ENCODE measurements at places on chromosomes 1 and 21.
A peak's percentile ranks its signal among the peaks of the same experiment; 100 is the strongest.

DNA sequence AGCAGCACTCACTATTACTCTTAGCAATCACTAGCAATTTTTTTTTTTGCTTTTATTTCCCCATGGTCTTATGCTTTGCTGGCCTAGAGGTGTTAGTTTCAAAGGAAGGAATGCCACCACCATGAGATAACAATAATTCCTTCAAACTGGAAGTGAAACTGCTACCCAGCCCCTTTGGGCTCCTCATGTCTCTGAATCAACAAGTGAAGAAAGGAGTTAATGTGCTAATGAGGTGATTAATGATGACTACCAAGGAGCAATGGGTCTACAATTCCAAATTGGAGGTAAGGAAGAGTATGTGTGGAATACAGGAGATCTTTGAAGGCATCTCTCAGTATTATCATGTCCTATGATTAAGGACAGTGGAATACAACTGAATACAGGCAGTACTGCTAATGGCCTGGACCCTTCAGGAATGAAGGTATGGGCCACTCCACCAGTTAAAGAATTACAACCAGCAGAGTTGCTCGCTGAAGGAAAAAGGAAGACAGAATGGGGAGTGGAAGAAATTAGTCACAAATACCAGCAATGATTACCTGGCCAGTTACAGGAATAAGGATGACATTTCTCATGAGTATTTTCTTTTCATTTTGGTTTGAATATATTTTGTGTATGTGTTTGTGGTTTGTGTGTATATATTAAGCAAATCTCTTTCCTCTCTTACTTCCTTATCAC, 652.9 kb downstream of the ADGRL2 start:
- no peak for DNase-seq

DNA sequence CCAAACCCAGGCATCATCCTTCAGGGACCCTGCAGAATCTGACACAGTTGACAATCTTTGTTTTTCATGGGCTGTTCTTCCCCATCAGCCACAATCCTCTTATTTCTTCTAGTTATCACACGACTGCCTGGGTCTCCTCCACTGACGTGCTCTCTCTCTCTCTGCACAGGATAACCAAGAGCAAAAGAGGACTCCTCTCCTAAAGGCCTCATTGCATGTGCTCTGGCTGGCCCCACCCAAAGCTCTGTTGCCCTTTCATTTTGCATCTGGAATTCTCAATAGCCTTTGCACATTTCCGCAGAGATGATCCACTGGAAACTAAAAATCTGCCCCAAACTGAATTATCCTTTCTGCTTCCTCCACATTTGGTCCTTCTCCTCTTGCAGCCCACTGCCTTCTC, 58.5 kb downstream of the KANK4 start:
- no peak for DNase-seq

DNA sequence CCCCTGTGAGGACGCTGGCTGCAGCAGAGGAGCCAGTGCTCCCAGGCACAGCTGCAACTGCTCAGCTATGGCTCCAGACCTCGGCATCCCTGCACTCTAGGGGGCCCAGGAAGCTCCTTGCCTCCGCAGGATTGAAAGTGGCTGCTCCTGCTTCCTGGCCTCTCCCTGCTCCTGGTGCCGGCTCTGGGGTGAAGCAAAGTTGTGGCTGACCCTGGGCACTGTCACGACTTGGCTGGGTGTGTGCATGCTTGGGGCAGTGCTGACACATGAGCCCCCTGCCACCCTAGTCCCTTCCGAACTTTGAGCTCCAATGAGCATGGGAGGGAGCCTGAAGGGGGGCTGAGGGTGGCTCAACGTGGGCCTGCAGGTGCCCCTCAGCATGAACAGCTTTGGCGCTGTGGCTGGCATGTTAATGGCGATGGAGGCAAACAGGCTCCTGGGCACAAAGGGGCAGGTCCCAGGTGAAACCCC, 1512.2 kb downstream of the KCNT2 start:
- DNase-seq = no peak

DNA sequence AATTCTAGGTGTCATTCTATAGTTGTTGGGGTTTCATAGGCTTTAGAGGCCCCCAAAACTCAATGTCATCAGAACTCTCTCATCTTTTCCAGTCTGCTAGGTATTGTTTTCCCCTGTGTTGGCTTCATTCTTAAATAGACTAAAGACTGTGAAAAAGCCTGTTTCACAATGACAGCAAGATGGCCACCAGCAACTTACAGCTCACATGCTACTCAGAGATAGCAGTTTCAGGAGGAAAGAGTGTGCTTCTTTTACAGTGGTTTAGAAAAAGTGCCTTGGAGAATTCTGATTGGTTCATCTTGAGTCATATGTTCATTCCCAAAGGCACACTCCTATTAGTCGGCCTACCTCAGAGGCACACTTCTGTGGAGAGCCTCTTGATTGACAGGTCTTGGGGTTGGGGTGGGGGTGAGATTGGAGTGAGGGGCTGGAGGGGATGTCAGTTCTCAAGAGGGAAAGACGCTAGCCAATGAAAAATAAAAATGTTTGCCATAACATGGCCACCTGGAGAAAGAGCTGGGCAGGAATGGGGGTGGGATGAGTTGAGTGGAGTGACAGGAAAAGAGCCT, 8.5 kb downstream of the IL23R start:
- no peak for DNase-seq

DNA sequence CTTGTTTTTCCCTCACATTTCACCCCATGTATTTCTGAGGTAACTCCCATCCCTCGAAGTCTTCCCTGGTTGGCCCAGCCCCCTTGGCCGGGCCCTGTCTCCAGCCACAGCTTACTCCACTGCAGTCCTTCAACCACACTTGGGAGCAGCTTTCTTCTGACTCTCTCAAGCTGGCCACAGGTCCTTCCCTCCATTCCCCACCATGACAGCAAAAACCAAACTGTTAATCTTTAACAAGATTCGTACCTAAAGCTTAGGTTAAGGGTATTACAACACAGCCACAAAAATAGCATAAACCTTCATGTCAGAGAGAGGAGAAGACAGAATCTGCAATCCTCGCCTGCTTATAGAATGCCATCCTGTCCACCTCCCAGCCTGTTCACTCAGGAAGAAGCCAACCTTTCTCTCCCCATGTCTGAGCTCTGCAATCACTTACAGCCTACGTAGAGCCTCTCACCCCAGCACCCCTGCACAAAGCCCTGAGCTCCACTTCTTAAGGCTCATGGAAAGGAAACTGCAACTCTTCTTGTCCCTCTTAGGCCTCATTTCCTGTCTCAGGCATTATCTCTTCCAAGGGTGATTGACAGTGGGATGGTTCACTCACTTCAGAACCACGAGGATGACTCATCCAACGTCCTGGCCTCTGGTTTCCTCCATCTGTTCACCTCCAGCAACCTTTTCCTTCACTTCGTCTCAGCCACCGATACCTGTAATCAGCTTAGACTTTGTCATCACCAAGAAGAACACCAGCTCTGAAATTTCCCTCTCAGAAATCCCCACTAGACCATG, 72.8 kb downstream of the CD2 start:
- DNase-seq = no peak

DNA sequence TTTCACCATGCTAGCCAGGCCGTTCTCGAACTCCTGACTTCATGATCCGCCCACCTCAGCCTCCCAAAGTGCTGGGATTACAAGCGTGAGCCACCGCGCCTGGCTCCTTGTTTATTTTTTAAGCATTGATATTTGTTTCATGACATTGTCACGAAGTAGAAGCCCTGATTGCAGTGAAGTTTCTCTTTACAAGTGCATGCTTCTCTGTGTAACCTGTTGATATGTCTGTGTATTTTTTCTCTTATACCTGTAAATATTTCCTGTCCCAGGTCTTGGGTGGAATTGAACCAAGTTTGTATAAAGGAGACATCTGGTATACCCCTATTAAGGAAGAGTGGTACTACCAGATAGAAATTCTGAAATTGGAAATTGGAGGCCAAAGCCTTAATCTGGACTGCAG, 73.5 kb upstream of the FAM3B start:
- DNase-seq = no peak

GRCh38 chr1:232473900-232474299, 156.0 kb downstream of the SIPA1L2 start:
- no peak for DNase-seq

DNA sequence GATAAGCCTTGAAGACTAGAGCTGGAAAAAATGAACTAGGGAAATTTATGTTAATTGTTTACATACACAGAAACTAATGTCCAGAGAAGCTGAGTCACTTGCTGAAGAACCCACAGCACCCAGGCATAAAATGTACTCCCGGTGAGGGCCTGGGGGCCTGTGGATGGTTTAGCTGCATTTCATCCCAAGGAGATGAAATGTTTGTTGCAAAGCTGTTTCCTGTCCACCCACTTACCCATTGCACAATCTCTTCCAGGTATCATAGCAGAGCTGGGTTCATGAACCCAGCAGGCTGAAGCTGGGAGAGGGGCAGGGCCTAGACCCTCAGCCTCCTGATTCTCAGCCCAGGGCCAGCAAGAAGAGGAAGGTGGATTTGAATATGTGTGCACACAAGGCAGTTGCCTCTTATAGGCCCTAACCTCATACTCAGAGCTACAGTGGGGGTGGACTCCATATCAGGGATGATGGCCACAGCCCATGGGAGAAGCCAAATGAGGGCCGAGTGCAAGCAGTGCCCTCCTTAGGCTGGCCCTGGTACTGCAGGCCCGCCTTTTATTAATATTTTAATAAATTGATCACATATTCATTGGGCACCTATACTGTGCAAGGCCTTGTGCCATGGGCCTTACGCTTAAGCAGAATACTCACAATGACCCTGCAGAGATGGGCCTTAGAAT, 110.8 kb downstream of the LACTBL1 start:
- peak; percentile 69 for DNase-seq

DNA sequence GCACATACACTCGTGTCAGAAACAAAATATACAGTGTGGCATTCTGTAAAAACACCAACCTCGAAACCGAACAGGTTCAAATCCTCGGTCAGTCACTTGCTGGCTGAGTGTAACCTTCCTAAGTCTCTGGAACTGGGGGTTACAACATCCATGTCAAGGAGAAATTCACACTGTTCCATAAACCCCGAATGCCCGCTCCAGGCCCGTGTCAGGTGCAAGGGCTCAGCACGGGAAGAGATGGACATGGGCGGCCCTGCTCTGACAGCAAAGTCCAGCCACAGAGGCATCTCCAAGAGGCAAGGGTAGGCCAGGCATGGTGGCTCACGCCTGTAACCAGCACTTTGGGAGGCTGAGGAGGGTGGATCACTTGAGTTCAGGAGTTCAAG, 79.5 kb downstream of the SLC66A1 start:
- no peak for DNase-seq

GRCh38 chr1:218377143-218377660, 32.1 kb downstream of the TGFB2 start:
- no peak for DNase-seq

- DNase-seq = no peak
Measured at GRCh38 chr1:221708076-221708571, 33.8 kb downstream of the DUSP10 start.

DNA sequence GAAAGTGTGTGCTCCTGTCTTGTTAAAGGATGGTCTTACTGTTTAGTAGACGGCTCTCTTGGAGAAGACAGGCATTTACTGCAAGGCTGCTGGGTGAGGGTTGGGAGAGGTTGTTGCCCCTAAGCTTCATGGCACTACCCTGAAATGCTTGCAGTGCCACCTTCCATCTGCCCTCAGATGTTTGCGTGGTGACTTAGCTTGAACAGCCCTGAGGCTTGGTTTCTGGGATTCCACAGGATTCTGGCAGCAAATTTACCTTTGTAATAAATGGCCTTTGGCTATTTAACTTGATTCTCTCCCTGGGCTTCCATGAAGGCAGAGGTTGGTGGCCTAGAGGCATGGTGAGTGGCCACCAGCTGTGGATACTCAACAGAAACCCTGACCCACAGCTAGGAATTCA, 11.6 kb downstream of the MTARC1 start:
- no peak for DNase-seq

DNA sequence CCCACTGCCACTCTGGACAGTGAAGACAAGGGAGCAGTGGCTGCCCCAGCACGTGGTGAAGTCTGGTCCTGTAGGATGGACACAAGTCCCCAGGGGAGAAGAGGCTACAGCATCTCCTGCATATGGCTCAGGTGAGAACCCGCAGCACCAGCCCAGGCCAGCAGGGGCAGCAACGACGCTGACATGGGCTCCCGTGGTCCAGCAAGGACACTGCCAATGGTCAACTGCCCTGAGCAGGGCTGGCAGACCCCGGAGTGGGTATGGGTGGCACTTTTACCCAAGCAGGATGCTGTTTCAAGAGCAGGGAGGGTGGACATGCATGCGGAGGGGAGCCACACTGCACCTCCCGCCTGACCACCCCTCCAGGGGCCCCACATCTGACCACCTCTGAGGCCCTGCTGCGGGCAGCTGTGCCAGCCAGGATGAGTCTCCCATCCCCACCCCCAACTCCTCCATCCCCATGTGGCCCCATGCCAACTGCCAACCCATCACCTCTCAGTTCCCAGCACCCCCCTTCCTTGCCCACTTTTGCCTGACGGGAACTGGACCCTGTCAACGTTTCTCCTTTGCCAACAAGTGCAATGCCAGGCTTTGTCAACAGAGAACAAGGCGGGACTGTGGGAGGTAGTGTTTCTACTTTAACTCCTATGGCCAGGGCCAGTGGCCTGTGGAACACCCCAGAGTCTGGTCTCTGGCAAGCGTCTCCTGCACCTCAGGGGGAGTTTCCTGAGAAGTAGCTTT, 8.6 kb downstream of the MORN1 start:
- DNase-seq = peak; percentile 69

DNA sequence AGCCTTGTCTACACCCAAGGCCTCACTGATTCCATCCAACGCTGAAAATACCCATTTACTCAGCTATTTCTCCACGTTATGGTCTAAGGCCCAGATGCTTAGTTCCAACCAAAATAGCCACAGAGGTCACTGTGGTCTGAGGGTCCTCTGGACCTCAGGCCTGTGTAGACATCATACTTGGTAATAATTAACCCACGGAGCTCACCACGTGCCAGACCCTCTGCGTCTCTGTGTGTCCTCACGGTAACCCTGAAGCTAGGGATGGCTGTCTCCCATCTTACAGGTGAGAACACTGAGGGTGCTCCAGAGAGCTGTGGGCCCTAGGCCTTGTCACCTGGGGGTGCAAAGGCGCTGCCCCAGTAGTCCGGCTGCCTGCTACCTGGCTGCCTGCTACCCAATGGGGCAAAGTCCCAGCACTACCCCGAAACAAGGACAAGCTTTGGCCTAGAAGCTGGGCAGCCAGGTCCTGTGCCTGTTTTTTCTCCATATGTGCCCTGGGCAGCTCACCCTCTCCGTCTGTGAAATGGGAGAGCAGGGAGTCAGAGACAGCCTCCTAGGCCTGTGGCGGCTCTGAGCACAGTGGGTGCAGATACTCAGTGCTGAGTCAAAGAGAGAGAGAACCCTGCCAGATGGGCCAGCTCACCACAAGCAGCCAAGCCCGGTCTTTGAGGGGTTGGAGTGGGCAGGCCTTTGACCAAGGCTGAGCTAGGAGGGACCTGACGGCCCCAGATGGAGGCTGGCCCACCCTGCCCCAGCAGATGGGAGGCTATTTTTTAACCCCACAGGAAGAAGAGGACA, 17.0 kb upstream of the RUNX3 start:
- DNase-seq = no peak
